Esophagus squamous epithelium (tissue), 5 donors: ENCODE measurements at places on chromosomes 5 and 9.

DNA sequence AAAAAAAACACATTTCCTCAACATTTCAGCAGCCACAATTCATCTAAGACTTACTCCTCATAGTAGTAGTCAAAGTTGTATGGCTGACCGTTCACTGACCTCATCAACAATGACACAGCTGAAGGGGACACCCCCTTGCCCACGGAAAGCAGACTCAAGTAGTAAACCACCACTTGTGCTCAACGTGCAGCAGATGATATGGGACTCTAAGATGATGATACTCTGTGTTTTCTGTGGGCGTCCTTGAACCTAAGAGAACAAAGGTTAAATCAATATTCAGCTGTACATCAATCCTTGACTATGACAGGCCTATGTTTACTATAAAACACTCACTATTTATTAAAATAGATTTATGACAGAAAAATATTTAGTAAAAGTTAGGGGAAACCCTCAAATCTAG, 71.6 kb downstream of the SETX start:
- no peak for DNase-seq

- no peak for DNase-seq
Measured at GRCh38 chr5:75277463-75277862, 40.8 kb upstream of the ANKRD31 start.

- no peak for DNase-seq
Measured at GRCh38 chr9:101081641-101082040, 53.1 kb downstream of the PLPPR1 start.

DNA sequence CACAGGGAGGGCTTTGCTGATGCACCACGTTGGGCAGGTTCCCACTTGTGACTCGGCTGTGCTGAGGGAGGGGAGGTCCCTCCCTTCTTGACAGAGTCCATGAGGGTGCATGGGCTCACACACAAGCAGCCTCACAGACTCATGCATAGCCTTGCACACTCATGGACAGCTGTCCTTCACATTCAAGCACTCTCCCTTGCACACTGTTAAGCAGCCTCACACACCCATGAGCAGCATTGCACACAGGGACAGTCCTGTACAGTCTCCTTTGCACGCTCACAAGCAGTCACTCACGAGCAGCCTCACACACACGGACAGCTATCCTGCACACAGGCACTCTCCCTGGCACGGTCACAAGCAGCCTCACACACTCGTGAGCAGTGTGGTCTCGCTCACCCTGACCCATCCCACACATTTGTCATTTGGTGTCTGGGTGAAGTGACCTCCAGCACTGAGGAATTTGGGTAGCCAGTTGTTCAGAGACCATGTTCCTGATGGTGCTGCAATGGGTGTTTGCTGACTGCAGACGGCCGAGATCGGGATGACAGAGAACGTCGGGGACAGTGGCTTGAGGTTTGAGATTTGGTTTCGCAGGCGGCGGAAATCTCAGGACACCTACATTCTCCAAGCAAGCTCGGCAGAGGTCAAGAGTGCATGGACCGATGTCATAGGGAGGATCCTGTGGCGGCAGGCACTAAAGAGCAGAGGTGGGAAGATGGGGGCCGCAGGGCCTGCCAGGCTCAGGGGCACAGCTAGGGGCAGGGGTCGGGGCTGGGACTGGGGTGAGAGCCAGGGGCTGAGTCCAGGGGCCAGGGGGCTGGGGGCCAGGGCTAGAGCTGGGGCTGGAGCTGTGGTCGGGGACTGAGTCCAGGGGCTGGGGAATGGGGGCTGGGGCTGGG, 17.7 kb upstream of the LRRC14B start:
- DNase-seq: no peak

- no peak for DNase-seq
Measured at GRCh38 chr9:81737871-81738507, 48.6 kb upstream of the TLE1 start.

GRCh38 chr9:128049843-128050242, 17.3 kb downstream of the NAIF1 start:
- no peak for DNase-seq

GRCh38 chr5:105145152-105145551, 1582.6 kb upstream of the NUDT12 start:
- DNase-seq: no peak

DNA sequence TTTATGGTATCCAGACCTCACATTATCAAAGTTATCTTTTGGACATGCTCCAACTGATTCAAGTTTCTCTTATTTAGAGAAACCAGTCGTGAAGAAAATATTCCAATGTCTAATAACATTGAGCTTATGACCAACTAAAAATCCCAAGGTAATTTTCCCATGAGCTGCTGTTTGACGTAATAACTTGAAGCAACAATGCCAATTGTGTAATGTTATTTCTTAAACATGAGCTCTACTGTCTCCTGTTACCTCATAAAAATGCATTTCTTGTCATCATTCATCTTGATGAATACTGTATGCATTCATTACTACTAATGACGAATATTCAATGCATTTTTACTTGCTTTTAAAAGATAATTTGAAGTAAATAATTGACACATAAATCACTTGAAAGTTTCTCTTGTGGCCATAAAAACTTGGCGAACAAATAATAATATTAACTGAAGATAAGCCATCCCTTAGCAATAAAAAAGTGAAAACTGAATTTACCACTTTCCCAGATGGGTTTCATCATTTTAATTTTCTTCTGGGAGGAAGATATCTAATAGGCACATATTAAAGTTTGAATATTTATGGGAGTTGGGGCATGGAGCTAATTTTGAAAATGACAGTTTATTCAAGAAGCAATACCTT, 424 bp upstream of the MARCOL start:
- no peak for DNase-seq

- no peak for DNase-seq
Measured at GRCh38 chr9:16143310-16143709, 590.5 kb downstream of the CCDC171 start.

DNA sequence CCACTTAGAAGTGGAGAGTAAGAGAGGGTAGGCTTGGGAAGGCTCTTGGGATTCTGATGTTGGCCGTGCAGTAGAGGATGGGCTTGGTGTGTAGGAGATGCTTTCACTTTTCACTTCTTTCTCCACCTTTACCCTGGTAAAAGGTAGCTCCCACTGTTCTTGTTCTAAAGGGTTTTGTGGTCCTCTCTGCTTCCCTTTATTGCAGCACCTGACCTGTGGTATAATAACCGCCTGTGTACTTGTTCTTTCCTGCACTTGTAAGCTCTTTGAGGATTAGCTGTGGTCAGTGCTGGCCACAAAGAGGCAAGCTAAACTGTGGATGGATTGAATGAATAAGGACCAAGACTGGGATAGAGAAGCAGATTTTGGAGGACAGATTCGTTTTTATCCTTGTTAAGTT, 25.2 kb downstream of the KDM4C start:
- DNase-seq: no peak

DNA sequence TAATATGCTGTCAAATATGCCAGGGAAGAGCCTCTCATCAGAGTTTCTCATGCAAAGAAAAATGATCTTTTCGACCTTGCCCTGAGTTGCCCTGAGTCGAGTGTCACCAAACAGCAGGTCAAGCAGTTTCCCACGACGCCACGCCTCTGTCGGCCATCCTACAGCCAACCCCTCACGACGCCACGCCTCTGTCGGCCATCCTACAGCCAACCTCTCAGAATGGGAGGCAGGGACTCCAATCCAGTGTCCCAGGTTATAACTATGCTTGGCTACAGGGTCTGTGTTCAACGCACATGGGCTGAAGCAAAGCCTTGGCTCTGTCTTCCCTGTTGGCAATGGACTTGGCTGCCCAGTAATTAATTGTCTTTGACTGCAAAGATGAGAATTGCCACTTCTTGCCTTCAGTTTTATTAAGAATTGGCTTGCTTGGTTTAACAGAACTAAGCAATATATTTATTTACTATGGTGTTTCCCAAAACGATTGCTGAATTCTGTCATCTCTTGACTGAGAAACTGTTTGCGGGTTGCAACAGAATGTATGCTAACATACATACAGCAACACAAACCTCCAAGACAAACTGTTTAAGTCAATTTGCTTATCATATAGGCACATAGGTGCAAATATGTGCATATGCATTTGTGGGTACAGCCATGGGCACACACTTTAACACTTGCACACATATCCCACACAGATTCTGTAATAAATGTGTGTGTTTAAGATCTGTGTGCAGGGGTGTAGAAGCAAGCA, 352.9 kb downstream of the GLIS3 start:
- no peak for DNase-seq

DNA sequence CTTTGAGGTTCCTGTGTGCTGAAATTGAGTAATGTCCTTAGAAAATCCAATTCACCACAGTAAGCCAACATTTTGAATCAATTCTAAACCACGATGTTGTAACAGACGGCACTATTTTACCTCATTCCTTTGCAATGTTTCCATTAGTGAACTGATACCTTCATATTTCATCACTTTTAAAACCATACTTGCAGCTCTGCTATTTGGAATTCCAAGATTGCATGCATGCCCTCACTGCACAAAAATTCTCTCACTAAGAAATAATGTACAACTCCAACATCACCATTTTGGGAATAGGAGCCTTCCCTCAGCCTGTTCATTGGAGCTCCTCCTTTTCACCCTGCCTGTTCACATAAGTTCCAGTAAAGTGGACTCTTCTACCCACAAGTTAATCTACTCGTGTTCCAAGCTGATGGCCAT, 74.8 kb upstream of the TGFBR1 start:
- no peak for DNase-seq

GRCh38 chr5:16427587-16427986, 38.0 kb downstream of the ZNF622 start:
- no peak for DNase-seq

- no peak for DNase-seq
Measured at GRCh38 chr9:121207371-121207940, 5.8 kb upstream of the RAB14 start.

DNA sequence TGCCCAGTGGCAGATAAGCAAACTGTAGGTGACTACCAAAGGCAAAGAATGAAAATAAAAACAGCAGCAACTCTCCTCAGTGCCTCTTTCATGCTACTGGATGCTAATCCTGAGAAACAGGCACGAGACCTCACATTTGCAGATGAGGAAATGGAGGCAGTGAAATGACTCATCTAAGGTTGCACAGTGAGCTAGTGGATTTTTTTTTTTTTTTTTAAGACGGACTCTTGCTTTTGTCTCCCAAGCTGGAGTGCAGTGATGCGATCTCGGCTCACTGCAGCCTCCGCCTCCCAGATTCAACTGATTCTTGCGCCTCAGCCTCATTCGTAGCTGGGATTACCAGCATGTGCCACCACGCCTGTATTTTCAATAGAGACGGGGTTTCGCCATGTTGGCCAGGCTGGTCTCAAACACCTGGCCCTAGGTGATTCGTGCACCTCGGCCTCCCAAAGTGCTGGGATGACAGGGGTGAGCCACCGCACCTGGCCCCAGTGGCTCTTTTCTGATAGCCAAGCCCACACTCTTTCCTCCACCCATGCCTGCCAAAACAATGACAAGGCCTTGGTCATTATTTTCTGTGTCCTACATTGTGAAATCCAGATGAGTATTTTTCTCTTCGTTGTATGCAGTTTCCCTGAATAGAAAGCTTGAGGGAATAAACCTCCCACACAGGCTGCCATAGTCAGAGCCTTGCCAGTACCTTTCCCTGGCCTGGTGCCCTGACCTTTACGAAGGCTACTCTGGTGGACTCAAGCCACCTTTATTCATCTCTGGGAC, 19.2 kb downstream of the DOCK2 start:
- DNase-seq: no peak

- no peak for DNase-seq
Measured at GRCh38 chr9:93256878-93257807, 73.2 kb downstream of the WNK2 start.

GRCh38 chr5:107808671-107809137, 138.0 kb upstream of the EFNA5 start:
- DNase-seq: no peak

DNA sequence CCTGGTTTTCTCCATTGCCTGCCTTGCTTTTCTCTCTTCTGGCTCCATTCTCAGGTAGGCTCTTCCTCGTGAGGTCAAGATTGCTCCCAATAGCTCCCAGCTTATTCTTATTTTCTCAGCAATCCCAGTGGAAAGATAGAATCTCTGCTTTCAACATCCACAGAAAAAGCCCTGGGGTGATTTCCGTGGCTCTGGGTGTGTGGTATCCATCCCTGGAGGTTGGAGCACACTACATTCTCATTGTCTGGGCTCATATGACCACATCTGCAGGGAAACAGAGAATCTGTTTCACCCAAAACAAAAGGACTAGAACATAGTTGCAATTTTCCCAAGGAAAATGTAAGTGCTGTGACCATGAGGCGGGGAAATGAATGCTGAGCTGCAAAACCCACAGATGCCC, 236.0 kb downstream of the TENT4A start:
- no peak for DNase-seq

DNA sequence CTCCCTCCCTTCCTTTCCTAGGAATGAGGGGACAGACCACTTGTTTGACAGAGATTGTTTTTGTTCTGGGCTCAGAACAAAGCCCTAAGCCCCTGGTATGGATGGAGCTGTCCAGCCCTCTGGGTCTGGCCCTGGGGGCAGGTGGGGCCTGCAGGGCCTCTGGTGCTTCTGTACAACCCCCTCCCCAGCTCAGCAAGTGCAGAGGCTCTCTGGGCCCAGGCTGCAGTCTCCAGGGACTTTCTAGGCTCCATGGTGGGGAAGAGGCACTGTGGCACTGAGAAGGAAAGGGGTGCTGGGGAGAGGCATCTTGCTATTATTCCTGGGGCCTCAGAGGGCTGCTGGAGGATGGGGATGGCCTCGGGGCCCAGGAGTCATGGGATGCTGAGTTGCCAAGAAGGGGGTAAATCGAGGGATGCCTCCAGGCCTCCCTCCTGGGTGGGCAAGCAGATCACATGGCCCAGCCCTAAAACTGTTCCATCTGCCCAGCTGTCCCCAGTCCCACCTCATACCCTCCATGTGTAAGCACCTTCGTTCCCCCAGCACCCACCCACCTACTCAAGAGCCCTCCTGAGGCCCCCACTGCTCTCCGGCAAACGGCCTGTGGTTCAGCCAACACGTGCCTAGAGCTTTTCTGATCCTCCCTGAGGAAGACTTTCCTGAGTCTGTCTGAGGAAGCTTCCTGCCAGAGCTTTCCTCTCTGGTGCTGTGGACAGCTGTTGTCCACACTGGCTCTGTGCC, 225.7 kb downstream of the CACNA1B start:
- no peak for DNase-seq
